ENCODE measurements at places on chromosomes 2 and 18.

GRCh38 chr2:169298007-169298406, 64.3 kb downstream of the LRP2 start:
- DNase-seq: no peak

- peak; percentile 60 for DNase-seq
Observed at GRCh38 chr2:172999641-173000386, 75.8 kb upstream of the MAP3K20 start.

- no peak for DNase-seq
Observed at GRCh38 chr2:204853905-204854304, 308.6 kb downstream of the PARD3B start.

- DNase-seq: peak; percentile 73
Observed at GRCh38 chr2:205675861-205676516, 6.3 kb upstream of the NRP2 start.

- peak; percentile 17 for DNase-seq
Observed at GRCh38 chr18:7876354-7877104, 309.4 kb downstream of the PTPRM start.
